ENCODE measurements at places on chromosomes 7 and 10.

- no peak for DNase-seq
Observed at GRCh38 chr10:129032372-129033313, 434.4 kb upstream of the MGMT start.

DNA sequence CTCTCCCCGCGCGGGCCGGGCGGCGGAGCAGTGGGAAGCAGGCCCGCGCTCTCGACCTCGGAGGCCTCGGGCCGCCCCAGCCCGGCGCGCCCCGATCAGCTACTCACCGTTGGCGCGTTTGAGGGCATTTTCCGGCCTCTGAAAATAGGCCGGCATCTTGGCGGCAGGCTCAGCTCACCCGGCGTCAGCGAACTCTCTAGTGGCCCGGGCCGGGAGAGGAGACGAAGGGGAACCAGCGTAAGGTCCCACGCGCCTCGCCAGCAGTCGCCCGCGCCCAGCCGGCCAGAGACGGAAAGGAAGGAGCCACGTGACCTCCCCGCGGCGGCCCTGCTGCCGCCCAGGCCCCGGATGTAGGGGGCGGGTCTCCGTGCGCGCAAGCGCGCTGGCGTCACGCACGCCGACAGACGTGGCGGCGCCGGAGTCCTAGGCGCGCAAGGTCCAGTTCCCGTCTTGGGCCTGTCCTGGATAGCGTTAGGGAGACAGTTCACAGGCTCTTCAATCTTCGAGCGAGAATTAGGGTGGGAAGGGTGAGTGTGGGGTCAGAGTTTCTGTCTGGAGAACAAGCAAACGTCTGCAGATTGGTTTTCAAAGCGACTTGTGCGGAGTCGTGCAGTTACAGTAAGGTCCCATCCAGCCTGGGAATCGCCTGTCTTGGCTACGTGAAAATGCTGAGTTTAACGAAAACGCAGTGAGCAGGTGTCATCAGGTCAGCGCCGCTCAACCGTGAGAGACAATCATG is at the start of gene EIF3A:
Gene EIF3A, minus strand, starts transcription at position 297 of the 739 bp plus-strand sequence. Its CDS starts 141 bp downstream, at position 156.
- DNase-seq = peak; percentile 42

- DNase-seq = no peak
Observed at GRCh38 chr10:102450124-102450373, 1.3 kb downstream of the C10orf95 start.

DNA sequence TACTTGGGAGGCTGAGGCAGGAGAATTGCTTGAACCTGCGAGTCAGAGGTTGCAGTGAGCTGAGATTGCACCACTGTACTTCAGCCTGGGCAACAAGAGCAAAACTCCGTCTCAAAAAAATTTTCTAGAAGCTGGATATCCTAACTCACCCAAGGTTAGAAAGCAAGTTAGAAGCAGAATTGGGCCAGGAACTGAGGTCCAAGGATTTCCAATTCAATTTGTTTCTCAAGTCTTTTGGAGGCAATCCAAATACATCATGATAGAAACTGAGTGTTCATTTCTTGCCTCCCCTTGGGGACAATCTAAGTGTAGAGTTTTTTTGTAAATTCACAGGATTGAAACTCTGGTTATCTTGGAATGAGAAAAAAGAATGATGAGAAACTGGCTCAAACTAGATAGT is 45.5 kb downstream of the LAMB1 start:
- no peak for DNase-seq

GRCh38 chr7:121081327-121081936 is 92.9 kb downstream of the CPED1 start:
- DNase-seq = peak; percentile 14

- no peak for DNase-seq
Observed at GRCh38 chr10:74987339-74988053, 124.0 kb upstream of the SAMD8 start.

DNA sequence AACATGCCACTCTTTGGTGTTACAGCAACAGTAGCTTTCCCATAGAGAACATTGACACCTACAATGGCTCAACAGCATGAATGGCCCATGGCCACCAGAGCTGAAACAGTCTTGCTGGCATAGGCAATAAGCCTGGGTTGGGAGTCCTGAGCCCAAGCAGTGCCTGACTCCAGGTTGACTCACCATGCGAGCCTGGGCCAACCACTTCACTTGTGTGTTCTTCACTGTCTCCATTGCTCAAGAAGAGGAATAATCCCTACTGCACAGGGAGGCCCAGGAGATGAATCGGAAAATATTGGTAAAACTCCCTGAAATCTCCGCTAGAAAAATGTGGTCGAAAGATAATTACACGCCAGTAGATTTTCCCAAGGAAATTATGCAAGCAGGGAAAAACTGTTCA is 89.2 kb upstream of the INHBA start:
- no peak for DNase-seq

- peak; percentile 2 for DNase-seq
Observed at GRCh38 chr10:7525314-7526016, 114.6 kb upstream of the SFMBT2 start.

- DNase-seq = peak; percentile 13
Observed at GRCh38 chr7:140192620-140193019, 15.8 kb upstream of the KDM7A start.

DNA sequence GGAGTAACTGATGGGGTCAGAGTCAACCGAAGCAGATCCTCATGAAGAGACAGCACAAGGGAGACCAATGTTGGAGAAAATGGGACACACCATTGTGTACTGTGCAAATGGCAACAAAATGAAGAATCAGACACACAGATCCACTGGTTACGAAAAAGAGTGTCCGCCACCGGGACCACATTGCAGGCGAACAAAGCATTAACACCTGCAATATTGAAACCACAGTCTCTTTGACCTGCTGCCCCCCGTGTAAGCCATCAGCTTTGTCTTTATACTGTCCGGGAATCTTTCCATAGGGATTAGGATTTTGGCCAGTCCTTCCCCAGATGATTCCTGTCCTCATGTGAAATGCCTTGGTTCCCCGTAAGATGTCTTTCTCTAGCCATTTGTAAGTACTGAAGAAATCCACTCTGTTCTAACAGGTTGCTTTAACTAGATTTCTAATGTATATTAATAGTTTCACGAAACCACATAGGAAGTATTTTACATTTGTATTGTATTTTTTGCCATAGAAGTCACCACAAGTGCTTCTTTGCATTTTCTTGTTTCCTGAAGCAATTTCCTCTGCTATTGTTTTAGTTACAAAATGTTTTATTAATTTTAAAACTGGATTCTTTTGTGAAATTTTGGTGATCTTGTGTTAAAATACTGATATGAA is 140.8 kb upstream of the NFE2L3 start:
- DNase-seq = no peak

DNA sequence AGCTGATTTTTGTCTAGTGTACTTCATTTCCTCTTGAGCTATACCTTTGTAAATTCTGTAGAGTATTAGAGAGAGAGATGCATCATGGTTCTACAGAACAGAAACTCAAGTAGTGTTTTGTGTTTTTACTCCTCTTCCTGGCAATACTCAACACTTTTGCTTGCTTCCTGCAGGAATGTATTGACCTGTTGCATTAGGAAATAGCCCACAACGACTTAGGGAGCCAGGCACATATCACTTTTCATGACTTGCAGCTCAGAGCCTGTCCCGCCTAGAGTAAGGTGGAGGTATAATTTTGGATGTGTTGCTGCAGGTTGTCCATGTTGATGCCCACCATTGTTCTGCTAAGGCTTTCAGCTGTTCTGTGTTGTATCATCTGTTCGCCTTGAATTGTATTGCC is 216.3 kb downstream of the SDK1 start:
- DNase-seq = no peak

DNA sequence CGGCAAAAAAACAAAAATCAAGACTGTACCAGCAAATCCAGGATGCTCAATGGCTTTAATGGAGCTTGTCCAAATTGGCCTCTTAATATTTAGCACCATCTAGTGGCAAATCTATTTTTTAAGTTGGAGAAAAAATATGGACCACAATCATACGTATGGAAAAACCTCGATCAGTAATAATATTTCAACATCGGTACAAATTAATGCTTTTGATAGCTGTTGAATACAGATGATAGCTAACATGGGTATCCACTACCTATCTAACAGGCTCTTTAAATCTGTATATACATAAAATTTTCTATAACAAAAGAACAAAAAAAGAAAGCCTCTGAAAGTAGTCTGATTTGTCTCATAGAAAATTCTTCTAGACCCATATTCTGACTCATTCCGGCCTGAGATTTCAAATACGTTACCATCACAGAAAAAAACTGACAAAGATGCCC is 29.2 kb downstream of the COA1 start:
- DNase-seq = peak; percentile 86

- no peak for DNase-seq
Observed at GRCh38 chr7:139647814-139648390, 124.4 kb downstream of the CLEC2L start.

DNA sequence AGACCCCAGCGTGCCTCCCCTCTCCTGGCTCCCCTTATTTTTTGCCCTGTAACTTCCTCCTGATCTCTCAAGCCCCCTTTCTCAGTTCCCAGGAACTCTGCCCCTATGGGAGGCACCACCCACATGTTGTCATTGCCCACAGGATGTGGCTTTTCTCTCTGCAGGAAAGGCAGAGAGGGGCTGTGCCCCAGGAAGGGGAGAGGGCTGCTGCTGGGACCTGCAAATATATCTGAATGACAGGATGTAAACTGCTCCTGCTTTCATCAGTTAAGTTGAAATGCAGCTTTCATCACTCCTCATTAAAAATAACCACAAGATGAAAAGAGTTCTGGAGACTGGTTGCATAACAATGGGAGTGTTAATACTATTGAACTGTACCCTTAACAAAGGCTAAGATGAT is 103.3 kb downstream of the CLEC2L start:
- DNase-seq = no peak

DNA sequence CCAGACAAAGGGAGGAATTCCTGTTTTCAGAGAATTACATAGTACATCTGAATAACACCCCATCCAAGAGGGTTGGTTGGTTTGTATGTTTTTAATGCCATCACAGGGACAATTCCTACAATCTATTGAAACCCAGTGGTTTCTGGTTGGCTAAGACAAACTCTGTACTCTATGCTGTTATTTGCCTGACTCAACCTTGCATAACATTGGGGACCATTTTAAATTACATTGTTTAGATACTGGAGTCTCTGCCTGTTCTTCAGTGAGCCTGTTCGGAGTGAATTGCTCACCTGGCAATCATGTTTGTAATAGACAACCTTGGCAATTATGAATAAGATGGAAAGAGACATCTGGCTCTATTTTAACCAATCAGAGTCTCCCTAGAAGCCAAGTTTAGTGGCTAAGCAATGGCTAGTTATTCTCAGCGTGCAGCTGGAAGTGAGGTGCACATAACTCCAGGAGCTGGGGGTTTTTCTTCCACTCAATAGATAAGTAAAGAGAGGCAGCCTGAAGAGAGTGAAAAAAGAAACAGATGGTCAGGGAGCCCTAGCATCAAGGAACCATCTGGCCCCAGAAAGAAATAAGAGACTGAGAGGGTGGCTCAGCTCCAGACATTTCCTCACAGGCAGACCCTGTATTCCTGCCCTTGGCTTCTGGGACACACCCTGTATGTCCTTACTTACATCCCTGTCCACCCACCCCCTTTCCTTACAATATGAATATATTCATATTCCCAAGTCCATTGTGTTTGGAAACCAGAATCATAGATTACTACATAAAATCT is 21.2 kb upstream of the SLC35G1 start:
- DNase-seq = no peak

DNA sequence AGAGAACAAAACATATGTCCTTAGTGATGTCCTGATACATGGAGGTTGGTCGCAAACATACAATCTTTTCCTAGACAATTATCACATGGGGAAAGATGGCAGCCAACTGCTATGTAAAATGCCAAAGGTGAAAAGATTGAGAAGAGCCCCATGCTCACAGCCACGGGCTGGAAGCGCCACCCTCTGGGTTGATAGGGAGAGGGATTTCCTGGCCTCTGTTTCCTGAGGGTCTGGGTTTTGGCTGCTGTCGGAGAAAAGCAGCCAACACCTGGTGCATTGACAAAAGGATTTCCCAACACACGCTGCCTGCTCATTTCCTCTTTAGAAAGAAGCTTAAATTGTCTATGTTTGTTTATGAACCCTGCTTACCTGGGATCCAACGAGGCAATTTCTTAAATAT is 43.8 kb downstream of the ITIH5 start:
- no peak for DNase-seq

DNA sequence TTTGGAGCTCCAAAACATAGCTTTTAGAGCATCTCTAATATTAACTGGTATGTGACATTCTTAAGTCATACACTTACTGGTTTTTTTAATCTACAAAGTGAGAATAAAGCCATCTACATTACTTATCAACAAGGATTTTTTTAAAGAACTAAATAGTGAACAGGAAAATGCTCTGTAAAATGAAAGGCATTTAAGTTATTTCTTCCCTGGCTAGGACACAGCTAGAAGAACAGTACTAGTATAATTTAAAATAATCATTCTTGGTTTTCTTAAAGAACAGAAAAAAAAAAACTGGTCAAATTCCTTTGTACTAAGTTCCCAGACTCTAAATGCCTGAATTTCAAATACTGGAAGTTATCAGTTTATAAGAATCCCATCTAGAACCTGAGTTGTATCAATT is 139.5 kb downstream of the SRPK2 start:
- DNase-seq = no peak

DNA sequence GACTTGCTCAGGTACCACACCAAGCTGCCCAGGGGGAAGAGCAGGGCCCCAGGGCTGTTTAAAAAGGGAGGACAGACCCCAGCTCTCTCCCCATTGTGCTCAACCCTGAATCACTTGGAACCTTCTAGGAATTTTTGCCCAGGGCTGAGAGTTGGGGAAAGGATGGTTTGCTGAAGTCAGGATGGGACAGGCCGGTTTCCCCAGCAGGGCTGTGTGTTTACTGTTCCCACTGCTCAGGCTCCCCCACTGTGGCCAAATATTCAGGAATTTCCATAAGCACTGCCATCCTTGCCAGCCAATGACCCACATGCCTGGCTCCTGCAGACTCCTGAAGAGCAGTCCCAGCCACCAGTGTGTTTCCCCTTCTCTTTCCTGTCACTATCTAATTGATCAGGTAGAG is 120.7 kb downstream of the WDFY4 start:
- DNase-seq = no peak

DNA sequence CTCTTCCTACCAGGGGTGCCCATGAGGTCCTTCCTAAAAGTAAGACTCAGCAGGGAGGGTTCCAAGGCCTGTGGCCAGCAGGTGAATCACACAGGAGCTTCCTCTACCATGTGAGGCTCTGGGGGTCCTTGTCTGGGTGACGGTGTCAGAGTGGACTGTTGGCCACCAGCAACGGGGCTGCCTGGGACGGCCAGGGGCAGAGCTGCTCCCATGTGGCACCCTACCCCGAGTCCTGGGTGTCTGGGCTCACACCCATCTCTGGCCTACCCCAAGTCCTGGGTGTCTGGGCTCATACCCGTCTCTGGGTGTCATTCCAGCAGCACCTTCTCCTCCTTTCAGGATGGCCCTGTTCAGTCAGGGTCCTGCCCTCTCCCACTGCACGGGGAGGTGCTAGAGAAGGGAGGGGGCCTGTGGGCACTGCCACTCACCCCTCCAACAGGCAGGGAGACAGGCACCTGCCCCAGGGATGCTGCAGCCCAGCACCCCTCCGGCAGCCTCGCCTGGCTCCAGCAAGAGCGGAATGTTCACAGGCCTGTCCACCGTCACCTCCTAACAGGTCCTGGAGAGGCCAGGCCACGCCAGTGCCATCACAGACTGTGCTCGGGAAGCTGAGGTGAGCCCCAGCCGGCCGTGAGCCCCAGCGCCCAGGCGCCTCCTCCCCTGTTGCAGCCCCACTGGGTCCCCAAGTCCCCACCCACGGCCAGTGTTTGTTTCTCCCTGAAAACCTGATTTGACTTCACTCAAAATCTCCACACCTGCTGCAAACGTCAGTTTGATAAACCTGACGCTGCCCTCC is 143.7 kb downstream of the PTPRN2 start:
- no peak for DNase-seq

Measured in DMS79 treated with DMSO at 0.1 percent for 48 hours (cell line).